ENCODE measurements at places on chromosomes 3 and 15.

- no peak for DNase-seq
Measured at GRCh38 chr3:78049521-78049920, 1009.6 kb downstream of the ROBO2 start.

DNA sequence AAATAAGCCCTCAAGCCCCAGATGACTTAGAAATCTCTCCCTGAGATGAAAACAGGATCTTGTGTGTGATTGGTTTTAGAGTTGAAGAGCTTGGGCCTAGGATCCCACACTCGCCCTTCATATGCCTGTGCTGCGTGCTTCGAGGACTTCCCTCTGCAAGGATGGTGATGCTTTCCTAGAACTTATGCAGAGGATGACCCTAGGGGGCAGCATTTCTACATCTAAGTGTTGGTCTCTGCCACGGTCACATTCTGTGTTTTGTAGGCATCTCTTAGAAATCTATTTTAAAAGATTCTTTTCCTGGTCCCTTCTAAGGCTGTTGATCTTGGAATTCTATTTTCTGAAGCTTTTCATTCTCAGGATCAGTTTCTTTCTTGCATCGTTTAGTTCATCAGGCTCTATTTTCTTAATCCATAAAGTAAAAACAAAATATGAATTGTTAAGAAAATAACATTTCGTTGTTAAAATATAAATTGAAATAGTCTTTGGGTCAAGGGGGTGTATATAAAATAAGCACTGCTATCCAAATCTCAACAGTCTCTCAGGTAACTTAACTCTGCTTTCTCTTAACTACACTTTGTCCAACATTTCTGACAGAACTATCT is 45.7 kb downstream of the WDR76 start:
- DNase-seq = peak; percentile 40

- DNase-seq = no peak
Measured at GRCh38 chr3:133381346-133382109, 18.3 kb upstream of the BFSP2 start.

GRCh38 chr3:5489536-5489935 is 302.0 kb downstream of the EDEM1 start:
- DNase-seq = no peak

DNA sequence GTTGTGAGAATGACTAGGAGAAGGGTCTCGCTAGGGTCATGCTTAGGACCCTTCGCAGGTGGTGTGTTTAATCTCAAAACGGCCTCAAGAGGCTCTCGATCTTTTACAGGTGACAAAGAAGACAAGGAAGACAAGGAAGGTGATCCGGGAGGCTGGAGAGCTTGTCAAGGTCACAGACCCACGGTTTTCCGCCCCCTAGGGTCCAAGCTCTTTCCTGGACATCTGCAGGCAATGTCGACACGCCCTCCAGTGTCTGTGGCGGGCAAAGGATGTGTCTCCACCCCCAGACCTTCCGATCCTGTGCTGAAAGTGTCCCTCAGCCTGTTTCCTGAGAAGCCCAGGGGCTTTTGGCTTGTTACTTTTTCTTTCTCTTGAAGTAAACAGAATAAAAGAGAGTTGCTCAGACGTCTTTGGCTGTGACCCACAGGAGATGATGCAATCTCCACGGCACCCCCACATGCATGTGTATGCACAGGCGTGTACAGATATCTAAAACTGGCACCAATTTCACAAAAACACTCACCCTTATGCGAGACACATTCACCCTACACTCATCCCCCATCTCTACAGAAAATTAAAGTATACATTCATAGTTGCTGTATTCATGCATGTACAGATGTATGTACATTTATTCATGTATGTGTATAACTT is 108.8 kb downstream of the KLF13 start:
- DNase-seq = no peak

DNA sequence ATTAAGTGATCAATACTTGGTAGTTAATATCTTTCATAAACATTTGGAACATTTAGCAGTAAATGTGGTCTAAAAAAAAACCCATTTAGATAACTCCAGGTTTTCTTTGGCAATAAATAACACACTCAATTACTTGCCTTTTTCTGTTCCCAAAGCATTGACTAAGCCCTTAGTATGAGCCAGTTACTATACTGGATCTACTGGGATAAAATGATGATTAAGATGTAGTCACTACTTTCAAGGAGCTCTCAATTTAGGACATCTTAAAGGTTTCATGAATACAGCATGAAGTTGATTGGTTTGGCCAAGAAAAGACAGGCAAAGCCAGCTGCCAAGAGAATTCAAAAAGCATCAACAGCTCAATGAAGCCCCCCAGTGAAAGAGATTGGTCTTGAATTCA is 250.9 kb downstream of the EPHA3 start:
- DNase-seq = no peak

All from fibroblast of skin of left biceps (primary cell).